ENCODE measurements at places on chromosomes 6 and 20.
A peak's percentile ranks its signal among the peaks of the same experiment; 100 is the strongest.

DNA sequence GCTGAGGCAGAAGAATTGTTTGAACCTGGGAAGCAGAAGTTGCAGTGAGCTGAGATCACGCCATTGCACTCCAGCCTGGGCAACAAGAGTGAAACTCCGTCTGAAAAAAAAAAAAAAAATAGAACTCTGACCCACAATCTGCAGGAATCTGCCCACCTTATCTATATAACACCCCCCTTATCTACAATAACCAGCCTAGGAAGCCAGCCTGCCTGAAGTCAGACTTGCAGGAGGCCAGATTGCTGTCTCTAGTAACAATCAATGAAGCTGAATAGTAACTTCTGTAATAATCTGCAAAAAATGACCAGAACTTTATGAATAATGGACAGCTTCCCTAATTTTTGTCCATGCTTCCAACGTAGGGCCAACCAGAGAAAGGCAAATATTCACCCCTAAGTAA lies 352.5 kb downstream of the CD83 start:
- no peak for DNase-seq

DNA sequence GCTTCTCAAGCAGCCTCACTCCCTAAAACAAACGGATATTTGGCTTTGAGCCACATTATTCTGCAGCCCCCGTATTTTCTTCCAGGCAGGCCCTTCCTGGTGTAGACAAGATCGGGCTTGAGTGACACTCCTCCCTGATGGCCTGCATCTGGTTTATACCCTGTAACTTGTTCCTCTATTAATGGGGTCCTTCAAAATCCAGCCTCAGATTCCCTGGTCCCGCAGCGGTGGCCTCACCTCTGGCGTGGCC lies 375 bp upstream of the TMEM14C start:
- no peak for DNase-seq

DNA sequence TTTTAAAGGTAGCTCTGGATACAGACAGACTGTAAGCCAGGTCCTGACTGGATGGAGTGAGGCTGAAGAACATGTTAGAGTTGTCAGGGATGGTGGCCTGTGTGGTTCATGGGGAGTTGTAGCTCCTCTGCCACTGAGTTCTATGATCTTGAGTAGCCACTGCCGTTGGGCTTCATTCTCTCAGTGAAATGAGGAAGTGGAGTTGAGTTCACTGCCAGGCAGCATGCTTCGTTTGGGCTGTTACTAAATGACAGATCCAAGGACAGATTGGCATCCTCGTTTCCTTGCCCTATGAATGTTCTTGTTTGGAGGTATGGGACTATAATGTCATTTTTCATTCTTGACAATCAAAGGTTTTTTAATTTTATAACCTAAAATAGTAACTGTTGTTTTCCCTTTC lies 37.2 kb downstream of the SCAND1 start:
- DNase-seq = no peak

DNA sequence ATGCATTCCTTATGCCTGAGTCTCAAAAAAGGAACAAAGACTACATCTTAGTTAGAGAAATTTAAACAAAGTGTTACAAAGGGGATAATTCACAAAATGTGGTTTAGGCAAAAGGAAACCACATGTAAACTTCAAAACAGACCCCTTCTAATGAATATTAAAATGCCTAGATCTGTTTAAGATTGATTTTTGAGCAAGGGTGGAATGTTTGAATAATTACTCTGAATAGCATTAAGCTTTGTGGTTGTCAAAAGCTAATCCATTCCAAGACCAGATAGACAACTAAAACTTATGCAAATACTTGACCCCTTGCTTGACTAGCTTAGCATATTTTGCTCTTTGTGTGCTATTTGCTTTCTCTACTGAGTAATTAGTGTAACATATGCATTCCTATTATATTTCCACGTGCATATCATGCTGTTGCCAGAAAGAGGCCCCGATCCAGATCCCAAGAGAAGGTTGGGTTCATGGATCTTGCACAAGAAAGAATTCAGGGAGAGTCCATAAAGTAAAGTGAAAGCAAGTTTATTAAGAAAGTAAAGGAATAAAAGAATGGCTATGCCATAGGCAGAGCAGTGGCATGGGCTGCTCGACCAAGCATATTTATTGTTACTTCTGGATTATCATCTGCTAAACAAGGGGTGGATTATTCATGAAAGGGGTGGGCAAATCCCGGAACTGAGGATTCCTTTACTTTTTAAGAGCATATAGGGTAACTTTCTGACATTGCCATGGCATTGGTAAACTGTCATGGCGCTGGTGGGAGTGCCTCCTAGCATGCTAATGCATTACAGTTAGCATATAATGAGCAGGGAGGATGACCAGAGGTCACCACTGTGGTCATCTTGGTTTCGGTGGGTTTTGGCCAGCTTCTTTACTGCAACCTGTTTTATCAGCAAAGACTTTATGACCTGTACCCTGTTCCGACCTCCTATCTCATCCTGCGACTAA lies 1193.4 kb upstream of the EYS start:
- peak; percentile 64 for DNase-seq

GRCh38 chr6:37381579-37381978 lies 27.8 kb downstream of the RNF8 start:
- peak; percentile 80 for DNase-seq

GRCh38 chr6:43395776-43396175 lies 26.3 kb upstream of the ZNF318 start:
- DNase-seq = no peak

GRCh38 chr6:72999995-73000394 lies 225.3 kb downstream of the KHDC1L start:
- DNase-seq = no peak

- DNase-seq = no peak
Observed at GRCh38 chr6:143934331-143934730, 70.1 kb downstream of the ZC2HC1B start.

DNA sequence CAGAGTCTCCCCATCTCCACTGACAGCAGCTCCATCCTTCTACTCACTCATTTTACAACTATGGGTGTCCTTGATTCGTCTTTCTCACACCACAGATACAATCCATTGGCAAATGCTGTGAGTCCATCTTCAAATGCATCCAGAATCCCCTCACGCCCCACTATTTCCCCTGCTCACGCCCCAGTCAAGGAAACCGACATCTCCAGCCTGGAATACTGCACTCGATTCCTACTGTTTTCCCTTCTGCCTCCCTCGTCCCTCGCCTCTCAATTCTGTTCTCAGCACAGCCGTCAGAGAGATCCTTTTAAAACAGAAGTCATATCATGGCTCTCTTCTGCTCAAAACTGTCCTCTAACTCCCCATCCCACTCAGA lies 4.7 kb downstream of the HLA-B start:
- no peak for DNase-seq

DNA sequence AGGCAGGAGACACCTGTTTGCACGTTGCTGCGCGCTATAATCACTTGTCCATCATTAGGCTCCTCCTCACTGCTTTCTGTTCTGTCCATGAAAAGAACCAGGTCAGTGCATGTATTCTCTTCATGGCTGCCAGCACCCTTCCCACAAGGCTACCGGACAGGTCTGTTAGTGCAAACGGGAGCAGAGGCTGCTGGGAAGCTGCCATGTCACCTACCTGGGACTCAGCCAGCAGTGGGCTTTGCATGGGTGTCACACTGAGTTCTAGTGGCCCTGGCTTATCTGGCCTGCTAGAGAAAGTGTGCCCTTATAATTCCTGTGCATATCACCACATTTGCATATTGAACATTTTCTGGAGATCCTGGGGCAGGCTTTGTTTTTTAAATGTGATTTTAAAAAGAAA lies 24.8 kb downstream of the LYRM2 start:
- no peak for DNase-seq

GRCh38 chr6:85472744-85473143 lies 22.9 kb downstream of the NT5E start:
- no peak for DNase-seq

DNA sequence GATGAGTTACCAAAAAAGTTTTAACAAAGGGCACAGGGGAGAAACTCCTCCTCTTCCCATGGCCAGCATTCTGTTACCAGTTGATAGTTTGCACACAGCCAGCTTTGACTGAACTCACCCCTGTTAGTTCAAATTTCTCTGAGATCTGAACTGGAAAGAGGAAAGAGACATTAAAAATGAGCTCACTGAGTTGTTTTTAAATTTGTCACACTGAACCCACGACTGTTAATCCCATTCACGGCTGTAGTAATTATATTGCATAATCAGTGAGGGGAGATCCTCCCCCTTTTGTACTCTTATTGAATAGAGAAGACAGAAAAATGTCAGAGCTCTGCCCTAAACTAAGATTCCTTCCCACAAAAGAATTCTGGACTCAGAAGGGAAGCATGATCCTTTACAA lies 17.5 kb upstream of the DSP start:
- DNase-seq = no peak

Data from NCI-H526 (cell line).